ENCODE measurements at places on chromosomes 4 and X.

- no peak for DNase-seq
Measured at GRCh38 chr4:70687392-70687791, 940 bp upstream of the UTP3 start.

GRCh38 chrX:47091149-47091775, 13.0 kb downstream of the RGN start:
- DNase-seq, result peak; percentile 5

DNA sequence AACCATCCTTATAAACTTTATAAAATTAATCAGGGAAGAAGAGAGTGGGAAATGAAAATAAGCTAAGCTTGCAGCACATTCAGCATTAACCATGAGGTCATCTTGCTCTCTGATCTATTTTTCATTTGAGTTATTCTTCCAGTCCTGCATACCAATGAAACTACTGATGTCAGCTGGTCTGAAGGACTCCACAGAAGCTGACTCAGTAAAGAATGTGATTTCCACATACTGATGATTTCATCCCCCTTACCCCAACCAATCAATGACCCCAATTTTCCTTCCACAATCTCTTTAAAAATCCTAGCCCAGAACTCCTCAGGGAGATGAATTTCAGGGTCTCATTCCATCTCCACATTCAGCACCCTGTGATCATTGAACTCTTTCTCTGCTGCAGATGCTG, 18.8 kb upstream of the DSPP start:
- no peak for DNase-seq

- peak; percentile 83 for DNase-seq
Measured at GRCh38 chrX:1581132-1581531, 10.3 kb upstream of the AKAP17A start.

GRCh38 chr4:181810711-181811110, 432.5 kb upstream of the TENM3 start:
- no peak for DNase-seq

DNA sequence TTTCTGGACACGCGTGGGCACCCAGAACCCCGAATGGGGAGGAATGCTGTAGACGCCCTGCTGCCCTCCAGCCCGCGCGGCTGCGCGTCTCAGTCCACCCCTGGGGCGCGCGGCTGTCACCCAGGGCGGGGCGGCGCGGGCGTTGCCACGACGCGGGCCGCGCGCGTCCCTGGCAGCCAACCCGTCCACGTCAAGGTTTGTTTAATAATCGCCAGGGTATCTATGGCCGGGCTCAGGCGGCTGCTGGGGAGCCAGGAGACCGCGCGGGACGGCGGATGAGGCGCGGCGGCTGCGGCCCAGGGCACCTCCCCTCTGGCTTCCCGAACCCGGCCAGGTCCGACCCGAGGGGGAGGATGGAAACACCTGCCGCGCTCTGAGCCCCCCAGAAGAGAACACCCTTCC, at the start of gene SPATA18:
TSS of gene SPATA18 (plus strand) at position 92 of the 402 bp plus-strand sequence. CDS start 401 bp downstream, outside the sequence.
- no peak for DNase-seq

- DNase-seq, result no peak
Measured at GRCh38 chr4:20538905-20539304, 161.4 kb upstream of the PACRGL start.

- no peak for DNase-seq
Measured at GRCh38 chr4:66766557-66766956, 778.7 kb downstream of the CENPC start.

DNA sequence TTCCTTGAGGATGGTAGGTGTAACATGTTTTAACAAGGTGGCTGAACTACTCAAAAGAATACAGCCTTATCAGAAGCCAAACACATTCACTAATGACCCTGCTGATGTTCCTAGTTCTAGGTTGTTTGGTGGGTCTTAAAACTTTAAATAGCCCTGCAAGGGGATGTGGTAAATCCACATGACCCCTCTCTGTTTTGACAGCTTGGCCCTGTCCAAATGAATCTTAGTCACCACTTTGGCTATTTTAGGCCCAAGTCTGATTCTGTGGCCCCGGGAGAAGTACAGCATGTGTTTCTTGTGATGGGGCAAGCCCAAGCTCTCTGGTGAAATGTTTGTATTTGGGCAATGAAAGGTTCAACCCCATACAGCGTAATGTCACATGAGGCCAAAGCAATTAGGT, 54.5 kb upstream of the GPR34 start:
- no peak for DNase-seq

DNA sequence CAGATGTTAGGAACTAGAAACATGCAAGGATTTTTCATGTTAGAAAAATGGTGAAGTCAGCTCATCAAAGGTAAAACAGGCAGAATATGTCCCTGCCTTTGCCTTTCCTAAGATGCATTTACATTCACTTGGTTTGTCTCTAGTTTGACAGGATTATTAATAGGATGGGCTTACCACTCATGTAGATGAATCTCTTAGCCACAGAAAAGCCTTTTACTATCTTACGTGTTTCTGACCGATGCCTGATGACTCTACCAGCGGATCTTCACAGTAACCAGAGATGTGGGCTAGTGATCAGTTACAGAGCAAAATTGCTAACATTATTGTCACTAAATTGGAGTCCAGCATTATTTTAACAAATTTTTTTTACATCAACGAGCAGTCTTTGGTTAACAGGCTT, 187.6 kb downstream of the MAML3 start:
- DNase-seq, result no peak

GRCh38 chr4:8906991-8907595, 35.5 kb upstream of the HMX1 start:
- no peak for DNase-seq

All from HL-60 (cell line).